Right atrium auricular region (tissue), 2 donors: ENCODE measurements at places on chromosomes 7 and 10.

DNA sequence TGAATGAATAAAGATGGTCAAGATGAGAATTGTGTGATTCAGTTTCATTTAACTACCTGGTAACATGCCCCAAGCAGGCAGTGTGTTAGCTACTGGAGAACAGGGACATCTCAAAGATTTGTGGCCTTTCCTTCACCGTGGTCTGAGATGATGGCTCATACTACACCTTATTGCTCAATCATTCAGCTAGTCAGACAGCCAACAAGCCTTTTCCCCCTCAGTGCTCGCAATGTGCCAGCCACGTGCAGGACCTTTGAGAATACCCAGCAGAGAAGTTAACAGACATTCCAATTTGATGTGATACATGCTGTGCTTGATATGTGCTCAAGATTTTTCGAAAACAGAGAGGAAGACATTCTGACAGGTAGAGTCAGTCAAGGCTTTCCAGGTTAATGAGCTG is 562.8 kb downstream of the SUGCT start:
- no peak for DNase-seq

- no peak for DNase-seq
Measured at GRCh38 chr10:73537288-73537687, 41.5 kb upstream of the PPP3CB start.

DNA sequence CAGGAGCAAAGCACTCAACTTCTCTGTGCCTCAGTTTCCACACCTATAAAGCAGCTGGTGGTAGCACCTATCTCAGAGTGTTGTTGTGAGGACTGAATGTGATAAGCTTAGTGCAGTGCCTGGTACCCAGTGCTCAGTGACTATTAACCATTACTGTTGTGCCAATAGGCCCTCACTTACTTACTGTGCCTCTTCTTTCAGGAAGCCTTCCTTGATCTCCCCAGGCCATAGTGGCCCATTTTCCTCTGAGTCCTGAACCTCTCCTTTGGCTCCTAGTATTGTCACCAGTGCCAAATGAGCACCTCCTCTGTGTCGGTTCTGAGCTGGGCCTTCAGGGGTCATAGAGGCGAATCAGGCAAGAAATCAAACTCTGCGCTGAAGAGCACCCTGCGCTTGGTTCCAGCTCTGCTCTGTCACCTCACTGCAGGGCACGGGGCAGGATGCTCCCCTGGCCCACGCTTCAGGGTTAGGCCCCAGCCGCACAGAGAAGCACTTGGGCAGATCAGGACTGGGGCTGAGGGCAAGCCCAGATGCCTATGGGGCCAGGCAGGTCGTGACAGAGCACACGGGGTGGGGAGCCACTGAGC is 2.5 kb downstream of the CALHM1 start:
- DNase-seq = no peak

DNA sequence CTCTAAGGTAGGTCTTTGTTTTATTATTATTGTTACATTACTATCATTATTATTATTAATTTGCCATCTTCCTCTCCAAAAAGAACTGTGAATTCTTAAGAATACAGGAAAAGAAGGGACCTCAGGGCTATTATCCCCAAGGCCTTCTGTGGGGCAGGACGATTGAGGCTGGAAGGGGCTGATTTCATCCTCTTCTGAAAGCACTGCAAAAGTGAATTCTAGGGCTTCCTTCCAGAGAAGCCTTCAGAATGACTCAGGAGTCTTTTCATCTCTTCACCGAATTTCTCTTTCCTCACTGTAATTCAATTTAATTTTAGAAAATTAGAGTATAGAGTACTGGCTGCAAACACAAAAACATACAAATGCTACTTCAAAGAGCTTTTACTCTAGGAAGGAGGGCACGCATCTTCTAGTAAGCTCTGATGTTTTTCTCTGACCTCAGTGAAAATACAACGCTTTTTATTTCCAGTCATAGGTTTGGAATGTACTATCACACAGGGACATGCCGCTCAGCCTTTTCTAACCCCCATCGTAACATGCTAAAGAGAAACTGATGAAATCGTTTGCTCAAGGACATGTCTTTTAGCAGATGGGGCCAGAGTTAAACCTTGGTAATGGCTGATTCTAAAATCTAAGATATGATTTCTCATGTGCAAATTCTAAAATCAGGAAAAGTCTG is 280.2 kb upstream of the PITRM1 start:
- no peak for DNase-seq

- DNase-seq = no peak
Measured at GRCh38 chr10:58385784-58386112, 538 bp downstream of the TFAM start.
